Endothelial cell (in vitro differentiated cells): ENCODE measurements at places on chromosomes 11 and 22.

DNA sequence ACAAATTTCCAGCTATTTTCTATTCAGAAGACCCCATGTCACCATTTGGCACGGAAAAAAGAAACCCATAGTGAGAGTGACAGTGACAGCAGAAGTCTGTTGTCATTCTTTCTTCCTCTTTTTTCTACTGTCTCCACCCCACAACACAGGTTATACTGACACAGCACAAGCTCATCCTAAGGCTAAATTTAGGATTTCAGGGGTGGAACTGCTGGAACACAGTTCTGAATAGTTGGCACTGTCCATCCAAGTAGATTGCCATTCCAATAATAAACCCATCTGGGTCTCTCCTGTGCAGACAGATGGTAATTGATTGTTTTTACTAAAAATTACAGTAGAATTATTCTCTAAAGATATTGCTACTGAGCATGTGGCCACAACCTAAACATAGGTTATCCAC is 95.2 kb upstream of the C11orf87 start:
- no peak for DNase-seq

DNA sequence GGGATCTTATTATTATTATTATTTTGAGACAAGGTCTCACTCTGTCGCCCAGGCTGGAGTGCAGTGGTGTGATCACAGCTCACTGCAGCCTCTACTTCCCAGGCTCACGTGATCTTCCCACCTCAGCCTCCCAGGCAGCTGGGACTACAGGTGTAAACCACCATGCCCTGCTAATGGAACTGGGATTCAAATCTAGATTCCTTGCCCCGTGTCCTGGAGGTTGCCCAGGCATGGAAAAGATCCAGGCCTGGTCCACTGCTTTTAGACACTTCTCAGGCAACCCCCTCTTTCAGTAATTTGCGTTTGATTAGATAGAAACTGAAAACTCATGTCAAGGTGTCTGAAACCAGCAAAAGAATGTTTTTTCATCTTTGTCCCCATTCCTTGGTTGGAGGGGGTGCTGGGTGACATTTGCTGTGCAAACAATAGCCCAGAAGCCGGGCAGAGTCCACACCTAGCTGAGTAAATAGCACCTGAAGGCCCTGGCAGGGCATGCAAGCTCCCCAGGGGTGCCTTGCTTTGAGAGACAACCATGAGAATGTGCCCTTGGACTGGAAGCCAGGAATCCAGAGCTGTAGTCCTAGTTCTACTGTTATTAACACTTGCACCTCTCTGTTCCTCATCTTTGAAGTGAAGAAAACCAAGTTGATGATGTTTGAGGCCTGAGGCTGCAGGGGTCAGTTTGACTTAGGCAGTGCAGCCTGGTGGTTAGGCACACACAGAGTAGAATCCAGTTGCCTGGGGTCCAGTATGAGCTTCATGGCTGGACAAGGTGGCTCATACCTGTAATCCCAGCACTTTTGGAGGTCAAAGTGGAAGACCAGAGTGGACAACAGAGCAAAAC is 19.1 kb upstream of the XBP1 start:
- DNase-seq, result no peak

DNA sequence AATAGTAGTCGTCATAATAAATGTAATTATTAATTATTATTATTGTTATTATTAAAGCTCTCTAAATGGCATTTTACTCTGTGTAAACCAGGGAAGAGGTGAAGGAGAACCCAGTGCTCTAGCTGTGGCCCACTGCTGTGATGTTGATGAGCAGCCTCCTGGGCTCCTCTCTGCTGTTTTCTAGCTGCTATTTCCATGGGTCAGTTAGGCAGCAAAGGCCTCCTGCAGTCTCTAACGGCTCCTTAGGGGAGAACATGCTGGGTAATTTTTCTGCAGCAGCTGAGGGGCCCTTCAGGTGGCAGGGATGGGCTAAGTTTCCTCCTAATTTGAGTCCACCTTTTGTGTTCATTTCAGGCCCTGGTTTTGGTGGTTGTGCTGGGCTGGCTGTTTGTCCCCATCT is 24.6 kb downstream of the SLC5A1 start:
- DNase-seq, result no peak

DNA sequence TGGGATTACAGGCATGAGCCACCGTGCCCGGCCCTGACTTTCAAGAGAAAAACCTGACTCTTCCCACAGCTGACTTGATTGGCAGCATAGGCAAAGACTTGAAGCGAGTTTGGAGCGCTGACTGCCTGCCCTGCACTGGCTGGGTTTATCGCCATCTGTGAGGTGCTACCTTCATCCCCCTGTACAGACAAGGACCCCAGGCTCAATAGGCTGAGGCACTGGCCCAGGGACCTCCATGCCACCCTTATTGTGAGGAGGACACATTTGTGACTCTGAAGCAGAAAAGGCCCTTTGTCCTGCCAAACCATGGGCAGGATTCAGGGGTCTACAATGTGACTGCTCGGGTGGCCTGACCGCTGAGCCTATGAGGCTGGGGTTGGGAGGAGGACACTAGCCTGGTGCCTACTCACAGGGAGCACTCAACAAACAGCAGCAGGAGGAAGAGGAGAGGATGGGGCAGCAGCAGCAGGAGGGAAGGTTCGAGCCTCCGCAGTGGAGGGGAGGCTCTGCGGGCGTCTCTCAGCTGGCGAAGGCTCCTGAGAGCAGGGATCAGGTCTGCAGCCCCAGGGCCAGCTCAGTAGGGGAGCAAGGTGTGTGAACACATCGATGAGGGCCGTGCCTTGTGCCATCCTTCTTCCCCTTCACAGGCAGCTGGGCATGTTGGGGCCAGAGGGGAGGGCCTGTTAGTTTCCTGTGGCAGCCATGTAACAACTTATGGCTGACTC is 72.9 kb upstream of the WNT7B start:
- no peak for DNase-seq

GRCh38 chr11:48004456-48004855 is 24.1 kb downstream of the PTPRJ start:
- DNase-seq, result no peak

- DNase-seq, result no peak
These were observed 2.7 kb upstream of the MUC5B start for GRCh38 chr11:1219834-1220815.

GRCh38 chr11:128052912-128053641 is 534.3 kb downstream of the ETS1 start:
- no peak for DNase-seq
